Thoracic aorta (tissue), 2 donors: ENCODE measurements at places on chromosomes 16 and 17.

DNA sequence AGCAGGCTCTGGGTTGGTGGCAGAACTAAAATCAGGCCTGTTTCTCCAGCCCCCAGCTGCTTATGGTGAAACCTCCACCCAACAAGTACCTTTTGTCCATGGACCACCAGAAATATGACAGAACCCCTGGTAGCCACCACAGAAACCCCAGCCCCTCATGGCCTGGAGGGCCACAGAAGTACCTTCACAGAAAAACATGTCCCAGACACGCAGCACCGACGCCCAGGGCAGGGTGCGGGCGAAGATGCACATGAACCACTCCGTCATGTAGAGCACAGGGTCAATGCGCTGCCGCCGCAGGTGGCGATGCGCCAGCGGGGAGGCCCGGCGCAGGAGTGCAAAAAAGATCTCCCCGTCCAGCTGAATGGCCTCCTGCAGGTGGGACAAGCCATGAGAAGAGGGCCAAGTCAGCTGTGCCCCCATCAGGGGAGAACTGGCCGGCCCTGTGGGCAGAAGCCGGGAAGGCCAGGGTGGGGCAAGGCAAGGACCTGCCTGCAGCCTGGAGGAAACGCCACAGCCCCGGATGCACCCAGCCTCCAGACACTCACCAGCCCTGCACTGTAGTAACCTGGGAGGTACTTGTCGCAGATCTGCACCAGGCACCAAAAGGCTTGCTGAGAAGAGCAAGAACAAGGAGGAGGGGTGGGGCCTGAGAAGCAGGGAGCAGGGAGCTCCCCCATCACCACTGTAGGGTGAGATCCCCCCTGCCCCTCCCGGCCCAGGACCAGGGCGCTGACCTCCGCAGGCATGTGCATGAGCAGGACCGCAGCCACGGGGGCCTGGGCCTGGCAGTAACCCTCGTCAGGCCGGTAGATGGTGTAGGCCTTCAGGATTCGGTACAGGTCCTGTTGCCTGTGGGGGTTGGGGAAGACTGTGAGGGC lies 4.1 kb upstream of the CD2BP2 start:
- no peak for DNase-seq

DNA sequence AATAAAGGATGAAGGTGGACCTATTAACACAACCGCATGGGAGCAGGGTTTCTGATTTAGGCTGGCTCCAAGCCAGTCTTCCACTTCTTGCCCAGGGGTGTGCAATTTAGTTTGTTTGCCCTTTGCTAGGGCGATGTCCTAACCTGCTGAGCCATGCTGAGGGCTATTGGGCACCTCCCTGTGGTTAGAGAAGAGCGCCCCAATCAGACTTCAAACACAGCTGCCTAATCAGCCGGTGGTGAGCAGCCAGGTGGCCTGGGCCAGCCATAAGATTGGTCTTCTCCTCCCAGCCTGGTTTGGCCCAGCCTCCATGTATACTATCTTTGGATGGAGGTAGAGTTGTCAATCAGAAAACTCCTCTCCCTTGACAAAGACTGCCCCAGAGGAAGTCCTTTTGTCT lies 15.7 kb downstream of the TMEM94 start:
- DNase-seq = no peak

DNA sequence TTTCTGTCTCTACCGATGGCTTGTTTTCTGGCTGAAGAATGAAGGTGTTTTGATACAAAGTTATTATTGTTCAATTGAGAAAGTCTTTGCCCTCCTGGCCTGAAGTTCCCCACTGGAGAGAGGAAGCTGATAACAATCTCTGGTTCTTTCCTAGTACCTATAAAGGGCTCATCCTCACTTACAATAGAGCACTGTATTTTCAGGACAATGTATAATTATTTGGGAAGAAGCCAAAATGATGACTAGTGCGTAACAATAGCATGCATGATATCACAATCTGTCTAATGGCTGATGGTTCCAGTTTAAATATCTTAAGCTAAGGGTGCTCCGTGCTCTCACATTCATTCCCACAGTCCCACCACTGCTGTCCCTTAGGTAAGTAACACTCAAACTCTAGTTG lies 230.7 kb downstream of the IRX3 start:
- no peak for DNase-seq

- DNase-seq = no peak
Measured at GRCh38 chr16:3480901-3481695, 14.2 kb downstream of the C16orf90 start.

DNA sequence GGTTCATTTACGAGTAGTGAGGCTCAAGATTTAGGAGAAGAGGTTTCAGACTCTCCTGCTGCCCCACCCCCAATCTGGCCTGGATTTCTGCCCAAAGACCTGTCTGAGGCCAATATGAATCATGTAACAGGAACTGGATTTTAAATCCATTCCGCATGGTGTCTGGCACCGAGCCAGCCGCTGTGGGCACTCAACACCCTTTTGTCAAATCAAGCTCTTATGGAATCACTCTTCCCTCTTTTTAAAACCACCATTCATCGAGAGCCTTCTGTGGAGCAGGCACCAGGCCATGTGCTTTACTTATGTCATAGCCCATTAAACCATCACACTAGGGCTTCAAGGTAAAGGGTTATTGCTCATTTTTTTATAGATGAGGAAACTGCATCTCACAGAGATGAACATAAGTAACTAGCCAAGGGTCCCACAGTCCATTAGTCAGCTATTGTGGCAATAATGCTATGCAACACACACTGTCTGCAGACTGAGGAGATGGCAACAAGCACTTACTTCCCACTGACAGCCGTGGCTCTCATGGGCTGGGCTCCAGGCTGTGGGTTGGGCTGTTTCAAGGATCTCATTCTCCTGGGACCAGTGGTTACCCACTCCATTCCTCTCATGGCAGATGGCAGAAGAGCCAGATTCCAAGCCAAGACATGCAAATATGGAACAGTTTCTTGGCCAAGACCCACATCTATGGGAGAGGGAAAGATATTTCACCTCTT lies 93.6 kb downstream of the WSCD1 start:
- no peak for DNase-seq

GRCh38 chr16:70646260-70647241 lies at the start of gene IL34:
TSS of gene IL34 (plus strand) at chr16:70646559. CDS start at chr16:70646948, 389 bp downstream.
- DNase-seq = no peak

GRCh38 chr16:28317040-28317880 lies 24.9 kb downstream of the SBK1 start:
- DNase-seq = no peak

DNA sequence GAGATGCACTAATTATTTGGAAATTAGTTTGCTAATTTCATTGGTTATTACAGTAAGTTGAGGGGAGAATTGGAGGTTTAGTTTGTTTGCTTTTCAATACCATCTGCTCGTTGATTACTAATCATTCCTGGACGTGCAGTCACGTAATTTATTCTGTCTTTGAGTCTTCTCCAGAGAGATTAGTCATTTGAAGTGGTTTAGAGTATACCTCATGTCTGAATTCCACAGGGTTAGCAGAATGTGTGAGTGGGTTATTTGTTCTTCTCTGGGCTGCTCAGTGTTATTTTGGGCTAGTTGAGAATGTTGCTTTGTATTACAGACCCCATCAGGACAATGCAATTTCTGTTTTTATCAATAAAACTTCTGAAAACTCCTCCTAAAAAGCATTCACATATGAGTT lies 265.0 kb downstream of the RBFOX1 start:
- no peak for DNase-seq

DNA sequence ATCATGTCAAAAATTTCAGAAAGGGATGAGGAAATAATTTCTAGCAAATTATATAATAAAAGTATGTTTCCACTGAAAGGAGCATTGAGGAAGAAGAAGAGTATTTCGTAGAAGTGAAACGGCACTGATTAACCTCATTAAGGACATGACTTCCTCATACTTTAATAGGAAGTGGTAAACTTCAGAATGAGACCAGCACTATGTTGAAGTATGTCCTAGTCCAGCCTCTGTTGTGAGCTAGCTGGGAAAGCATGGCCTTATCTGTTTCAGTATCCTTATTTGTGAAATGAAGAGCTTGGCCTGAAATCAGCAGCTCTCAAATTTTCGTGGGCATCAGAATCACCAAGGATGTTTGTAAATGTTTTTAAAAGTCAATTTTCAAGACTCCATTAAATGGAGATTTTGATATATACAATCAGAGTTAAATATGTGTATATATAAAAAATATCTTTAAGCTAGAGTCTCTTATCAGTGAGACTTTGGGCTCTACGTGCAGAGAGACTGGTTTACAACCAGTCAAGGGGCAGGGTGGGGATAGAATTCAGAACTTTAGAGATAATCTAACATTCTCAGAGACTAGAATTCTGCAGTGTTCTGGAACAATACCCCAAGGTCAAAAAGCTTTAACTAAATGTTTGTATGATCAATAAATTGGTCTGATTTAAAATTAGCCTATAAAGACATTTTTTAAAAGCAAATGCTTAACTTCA lies 365.4 kb downstream of the CDH13 start:
- no peak for DNase-seq

DNA sequence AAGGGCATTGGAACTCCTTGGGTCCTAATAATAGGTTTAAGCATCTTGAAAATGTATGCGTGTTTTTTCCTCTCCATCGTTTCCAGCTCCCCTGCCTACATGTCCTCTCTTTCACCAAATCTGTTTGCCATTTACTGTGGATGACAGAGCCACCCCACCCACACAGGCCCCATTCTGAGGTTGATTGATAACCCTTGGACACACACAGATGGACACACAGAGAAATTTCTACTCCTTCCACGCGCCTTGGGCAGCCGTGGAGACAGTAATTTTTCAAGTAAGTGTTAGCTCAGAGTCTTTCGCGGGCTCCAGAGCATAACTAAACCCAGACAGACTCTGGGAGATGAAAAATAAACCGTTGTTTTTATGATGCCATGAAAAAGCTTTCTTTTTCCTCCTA lies 103.3 kb upstream of the NLRP1 start:
- no peak for DNase-seq

DNA sequence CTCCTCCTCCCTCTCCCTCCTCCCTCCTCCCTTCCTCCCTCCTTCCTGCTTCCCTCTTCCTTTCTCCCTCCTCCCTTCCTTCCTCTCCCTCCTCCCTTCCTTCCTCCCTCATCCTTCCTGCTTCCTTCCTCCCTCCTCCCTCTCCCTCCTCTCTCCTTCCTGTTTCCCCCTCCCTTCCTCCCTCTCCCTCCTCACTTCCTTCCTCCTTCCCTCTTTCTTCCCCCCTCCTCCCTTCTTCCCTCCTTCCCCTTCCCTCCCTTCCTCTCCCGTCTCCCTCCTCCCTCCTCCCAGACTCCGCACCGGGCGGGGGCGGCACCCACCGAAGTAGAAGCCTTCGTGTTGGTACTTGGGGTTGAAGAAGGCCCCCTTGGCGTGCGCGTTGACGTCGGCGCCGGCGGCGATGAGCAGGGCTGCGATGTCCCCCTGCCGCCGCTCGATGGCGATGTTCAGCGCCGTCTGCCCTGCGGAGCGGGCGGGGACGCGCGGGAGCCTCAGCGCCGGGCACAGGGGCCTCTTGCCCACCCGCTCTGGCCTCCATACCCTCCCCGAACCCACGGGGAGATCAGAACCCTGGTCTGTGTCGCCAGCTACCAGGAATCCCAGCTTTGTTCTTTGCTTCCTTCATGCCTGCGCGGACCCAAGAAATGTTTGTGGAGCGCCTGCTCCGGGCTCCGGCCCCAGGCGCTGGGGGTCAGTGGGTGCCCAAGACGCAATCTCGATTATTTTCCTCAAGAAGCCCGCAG lies 22.2 kb downstream of the TRPV3 start:
- no peak for DNase-seq

DNA sequence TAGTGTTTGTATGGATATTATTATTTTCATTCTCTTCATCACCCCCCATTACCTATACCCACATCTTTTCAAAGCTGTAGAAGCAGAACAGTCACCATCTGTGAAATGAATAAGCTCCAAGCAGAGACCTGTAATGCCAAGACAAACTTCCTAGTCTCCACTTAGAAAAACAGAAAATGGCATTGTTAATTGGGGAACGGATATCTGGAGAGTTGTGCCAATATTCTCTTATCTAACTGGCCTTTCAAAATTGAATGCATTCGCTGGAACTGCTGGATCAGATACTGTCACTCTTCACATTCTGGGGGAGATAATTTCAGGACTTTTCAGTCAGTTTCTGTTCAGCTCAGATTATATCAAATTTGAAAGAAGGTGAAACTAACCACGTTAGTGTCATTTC lies 464.4 kb upstream of the GOT2 start:
- DNase-seq = no peak

DNA sequence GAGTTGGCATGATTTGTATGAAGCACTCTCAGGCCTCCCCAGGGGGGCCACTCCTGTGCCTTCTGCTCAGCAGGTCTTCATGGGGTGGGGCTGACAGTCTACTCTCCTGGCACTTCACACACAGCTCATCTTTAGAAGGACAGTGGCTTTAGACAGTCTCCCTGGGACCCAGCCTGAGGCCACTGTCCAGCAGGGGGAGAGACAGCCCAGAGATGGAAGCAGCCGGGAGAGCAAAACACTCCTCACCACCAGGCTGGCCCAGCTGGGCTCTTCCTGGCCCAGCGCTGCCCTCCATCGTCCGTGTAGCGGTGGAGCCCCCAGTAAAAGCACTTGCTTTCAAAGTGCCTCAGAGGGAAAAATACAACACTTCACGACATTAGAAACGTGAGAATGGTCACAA lies 62.0 kb upstream of the CRHR1 start:
- DNase-seq = no peak

DNA sequence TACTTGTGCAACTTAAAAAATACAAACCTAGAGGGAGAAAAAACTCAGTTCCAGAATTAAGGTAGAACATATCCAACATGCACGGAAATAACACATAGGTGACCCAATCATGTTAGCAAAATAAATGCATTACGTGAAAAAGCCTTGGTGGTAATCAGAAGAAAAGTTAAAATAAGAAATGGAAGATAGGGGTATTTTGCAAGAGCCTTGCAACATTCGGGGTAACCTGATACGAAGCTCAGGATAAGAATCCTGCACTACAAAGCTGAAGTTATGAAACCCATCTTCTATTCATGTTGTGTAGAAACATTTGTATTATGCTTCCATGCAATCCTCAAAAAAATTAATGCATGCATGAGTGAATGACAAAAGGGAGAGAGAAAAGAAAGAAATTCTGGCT lies 33.1 kb downstream of the CHCT1 start:
- DNase-seq = no peak

- no peak for DNase-seq
Measured at GRCh38 chr16:73457851-73458250, 409.9 kb upstream of the ZFHX3 start.

GRCh38 chr17:79838522-79839274 lies 542 bp downstream of the CBX4 start:
- DNase-seq = no peak

DNA sequence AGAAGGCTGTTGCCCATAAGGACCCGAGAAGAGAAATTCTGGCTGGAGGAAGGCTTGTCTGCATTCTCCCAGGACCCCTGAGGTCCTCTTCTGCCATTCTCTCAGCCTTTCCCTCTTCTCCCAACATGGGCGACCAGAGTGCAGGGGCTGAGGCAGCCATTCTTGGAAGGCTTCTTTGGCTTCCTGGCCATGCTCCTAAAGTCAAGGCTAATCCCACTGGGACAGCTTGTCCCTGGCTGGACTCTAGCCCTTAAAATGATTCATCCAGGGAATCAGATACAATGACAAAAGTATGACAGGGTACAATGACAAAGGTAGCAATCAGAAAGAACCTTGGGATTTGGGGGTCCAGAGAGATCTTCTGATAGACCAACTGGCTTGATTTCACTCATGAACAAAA lies 26.8 kb downstream of the SRL start:
- DNase-seq = no peak
